Muscle of leg (tissue), 16 donors: ENCODE measurements at places on chromosomes 5 and 9.

DNA sequence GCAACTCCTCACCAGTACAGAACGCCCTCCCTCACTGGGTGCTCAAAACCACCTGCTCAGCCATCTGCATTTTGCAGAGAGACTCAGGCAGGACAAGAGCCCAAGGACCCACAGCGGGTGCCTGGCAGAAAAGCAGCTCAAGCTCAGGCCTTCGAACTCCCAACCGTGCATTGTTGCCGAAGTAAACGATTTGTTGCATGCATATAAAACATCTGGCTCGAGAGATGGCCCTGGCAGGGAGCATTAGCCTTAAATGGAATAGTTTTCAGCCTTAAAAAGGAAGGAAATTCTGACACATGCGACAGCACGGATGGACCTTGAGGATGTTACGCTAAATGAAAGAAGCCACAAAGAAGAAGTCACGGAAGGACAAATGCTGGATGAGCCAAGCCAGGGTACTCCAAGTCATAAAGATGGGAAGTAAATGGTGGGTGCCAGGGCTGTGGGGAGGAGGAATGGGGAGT, 160.4 kb upstream of the PHYKPL start:
- peak; percentile 36 for DNase-seq

DNA sequence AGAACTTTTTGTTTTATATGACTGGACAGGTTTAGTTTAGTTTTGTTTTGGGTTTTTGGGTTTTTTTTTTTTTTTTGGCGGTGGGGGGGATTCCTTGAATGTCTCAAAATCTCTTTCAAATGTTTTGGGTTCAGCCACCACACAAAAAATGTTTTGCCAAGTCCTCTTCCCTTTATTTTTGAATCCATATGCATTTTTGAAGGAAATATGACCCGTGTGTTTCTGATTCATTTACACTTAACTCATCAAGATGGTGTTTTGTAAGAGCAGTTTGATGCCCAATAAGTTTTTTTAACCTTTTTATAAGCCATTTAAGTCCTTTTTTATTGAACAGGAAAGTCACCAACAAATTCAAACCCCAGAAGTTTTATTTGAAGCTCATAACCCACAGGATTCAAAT, 209.8 kb downstream of the CWC27 start:
- no peak for DNase-seq

GRCh38 chr9:111094433-111094924, 56.2 kb upstream of the LPAR1 start:
- DNase-seq: peak; percentile 86

GRCh38 chr9:122287214-122287720, 22.6 kb downstream of the MRRF start:
- no peak for DNase-seq

GRCh38 chr9:113368348-113368981, 8.3 kb downstream of the HDHD3 start:
- no peak for DNase-seq

DNA sequence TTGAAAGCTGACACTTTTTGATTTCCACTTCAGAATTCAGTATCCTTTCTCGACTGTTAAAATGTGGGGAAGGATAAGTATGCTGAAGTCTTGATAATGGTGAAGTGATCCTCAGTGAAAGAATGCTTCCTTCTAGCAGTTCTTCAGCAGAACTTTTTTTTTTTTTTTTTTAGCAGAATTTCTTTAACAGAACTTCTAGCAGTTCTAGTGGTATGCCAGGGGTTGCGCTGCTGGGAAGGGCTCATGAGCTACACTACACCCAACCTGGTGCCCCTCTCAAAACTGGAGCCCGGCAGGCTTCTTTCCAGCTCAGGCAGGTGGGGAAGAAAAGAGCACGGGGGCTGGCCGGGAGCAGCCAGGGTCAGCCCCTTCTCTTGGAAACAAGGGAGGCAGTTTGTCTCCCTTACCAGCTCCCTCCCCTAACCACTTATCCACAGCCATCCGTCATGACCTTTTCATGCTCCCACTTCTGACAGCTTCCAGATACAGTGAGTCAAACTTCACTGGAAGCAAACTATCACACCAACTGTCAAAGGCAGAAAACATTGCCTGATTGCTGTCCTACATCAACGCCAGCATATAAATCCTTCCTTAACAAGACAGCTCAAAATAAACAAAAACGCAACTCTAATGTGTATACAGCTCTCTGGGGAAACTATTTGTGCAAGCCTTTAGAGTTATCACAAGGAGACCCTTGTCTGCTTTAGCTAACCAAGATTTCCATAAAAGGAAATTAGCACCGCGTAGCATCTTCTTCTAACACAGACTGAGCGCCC, 211.5 kb downstream of the GAPVD1 start:
- peak; percentile 51 for DNase-seq

- no peak for DNase-seq
Measured at GRCh38 chr5:35963381-35963843, 25.0 kb upstream of the CAPSL start.

DNA sequence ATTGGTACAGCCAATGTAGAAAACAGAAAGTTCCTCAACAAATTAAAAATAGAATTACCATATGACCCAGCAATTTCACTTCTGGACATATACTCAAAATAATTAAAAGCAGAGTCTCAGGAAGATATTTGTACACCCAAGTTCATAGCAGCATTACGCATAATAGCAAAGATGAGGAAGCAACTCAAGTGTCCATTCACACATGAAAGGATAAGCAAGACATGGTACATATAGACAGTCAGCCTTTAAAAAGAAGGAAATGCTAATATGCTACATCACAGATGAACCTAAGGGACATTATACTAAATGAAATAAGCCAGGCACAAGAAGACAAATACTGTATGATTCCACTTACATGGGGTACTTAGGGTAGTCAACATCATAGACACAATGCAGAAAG, 76.7 kb downstream of the ANXA2R start:
- no peak for DNase-seq

- DNase-seq: no peak
Measured at GRCh38 chr9:79492092-79493009, 79.4 kb upstream of the TLE4 start.

- peak; percentile 55 for DNase-seq
Measured at GRCh38 chr5:33180900-33181299, 259.9 kb upstream of the TARS1 start.

DNA sequence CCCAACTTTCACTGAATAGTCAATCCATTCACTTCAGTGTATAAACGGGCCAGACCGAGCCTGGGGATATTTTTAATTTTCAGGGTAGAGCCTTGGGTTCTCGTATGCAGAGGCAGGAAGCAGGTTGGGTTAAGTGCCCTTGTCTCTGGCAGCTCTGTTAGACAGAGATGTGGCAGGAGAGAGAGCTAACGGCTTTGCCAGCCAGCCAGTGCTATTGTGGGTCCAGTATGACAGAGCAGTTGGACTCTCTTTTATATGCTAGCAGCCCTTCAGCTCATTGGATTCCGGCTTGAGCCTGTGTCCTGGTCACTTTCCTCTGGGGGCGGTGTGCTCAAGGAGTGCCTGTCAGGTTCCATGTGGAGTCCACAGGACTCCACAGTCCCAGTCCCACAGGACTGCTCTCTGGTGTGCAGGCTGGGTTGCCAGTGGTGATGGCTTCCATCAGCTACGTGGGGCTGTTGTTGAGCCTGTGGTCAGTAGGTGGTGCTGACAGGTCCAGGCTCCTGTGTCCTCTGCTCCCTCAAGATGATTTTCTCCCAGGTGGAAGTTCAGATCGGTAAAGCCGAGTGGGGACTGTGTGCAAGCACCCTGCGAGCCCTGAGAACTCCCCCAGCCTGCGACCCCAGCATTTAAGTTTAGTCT, 14.3 kb downstream of the CLTA start:
- DNase-seq: no peak

DNA sequence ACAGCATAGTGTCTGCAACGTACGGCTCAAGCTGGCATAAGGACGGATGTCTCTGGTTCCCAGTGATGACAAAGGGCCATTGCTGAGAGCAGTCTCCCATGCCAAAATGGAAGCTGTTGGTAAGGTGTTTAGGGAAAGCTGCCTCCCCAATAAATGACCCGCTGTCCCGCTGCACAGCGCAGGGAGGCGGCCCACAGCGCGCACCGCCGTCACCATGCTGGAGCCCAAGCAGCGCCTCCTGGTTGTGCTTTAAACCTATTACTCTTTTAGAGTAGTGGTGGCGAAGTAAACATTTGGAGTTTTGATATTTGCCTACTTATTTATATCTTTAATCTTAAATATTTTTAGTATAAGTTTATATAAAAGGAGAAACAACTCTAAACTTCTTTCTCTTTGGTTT, 70.4 kb upstream of the C5orf63 start:
- no peak for DNase-seq

- no peak for DNase-seq
Measured at GRCh38 chr9:90927496-90927895, 125.9 kb downstream of the SYK start.

DNA sequence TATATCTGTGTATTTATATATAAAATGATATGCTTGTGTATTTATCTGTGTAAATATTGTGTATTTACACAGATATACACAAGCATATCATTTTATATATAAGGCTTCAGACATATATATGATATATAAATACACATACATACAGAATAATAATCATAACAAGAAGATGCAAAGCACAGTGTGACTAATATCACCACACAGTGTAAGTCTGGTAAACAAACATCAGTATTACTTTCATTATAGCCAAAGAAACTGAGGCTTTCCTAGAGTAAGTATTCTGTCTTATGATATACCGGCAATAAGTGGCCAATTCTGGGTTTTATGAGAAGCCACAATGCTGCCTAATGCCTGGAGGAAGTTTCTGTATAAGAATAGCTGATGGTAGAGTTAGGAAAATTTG, 29.9 kb upstream of the RAPGEF6 start:
- DNase-seq: no peak

DNA sequence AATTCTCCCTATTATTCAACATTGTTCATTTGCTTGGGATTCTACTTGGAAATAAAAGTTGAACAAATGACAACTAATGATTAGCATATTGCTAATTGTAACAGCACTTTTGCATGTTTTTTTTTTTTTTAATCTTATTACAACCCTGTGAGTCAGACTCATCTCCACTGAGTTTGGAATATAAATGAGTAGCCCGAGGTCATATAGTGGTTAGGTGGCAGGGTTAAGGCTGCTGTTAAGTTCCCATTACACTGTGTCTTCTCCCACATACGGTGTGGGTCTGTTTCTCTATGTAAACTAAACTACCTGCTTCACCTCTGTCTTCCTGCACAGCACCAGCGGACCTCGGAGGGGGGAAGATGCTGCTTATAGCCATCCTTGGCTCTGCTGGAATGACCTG, 92.4 kb downstream of the EQTN start:
- DNase-seq: no peak

- DNase-seq: peak; percentile 88
Measured at GRCh38 chr5:53971551-53971950, 338.8 kb downstream of the ARL15 start.

DNA sequence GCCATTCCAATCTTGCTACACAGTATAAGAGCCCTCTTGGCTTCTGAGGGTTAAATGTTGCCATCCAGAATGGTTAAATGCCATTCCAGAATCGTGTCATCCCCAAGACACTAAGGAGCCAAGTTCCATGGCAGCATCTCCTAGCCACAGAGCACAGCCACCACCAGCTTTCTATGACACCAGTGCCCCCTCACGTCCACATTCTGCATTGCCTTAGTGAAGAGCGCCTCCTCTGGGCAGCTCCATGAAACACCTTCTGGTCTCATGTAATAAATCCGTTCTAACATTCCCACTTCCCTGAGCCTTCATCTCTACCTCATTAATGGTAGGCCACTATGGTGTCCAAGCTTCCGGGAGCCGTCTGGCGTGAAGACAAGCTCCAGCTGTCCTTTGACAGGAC, 12.4 kb downstream of the CBY3 start:
- peak; percentile 36 for DNase-seq

- no peak for DNase-seq
Measured at GRCh38 chr9:33750307-33750838, 45.0 kb upstream of the PRSS3 start.

GRCh38 chr5:7927466-7928375, 58.8 kb downstream of the MTRR start:
- DNase-seq: peak; percentile 77
